Spleen (tissue), 13 donors: ENCODE measurements at places on chromosomes 16 and 17. TPM values are rescaled to one million over a fixed set of nuclear protein-coding genes. Genes with fewer than 3 reads are reported as not detected.

GRCh38 chr17:2983255-2983654, 80.2 kb downstream of the OR1D5 start:
- no peak for DNase-seq

GRCh38 chr17:11097121-11097520, 143.9 kb upstream of the SHISA6 start:
- no peak for DNase-seq

GRCh38 chr16:30567160-30567990, 4.1 kb downstream of the ZNF688 start:
- no peak for DNase-seq

DNA sequence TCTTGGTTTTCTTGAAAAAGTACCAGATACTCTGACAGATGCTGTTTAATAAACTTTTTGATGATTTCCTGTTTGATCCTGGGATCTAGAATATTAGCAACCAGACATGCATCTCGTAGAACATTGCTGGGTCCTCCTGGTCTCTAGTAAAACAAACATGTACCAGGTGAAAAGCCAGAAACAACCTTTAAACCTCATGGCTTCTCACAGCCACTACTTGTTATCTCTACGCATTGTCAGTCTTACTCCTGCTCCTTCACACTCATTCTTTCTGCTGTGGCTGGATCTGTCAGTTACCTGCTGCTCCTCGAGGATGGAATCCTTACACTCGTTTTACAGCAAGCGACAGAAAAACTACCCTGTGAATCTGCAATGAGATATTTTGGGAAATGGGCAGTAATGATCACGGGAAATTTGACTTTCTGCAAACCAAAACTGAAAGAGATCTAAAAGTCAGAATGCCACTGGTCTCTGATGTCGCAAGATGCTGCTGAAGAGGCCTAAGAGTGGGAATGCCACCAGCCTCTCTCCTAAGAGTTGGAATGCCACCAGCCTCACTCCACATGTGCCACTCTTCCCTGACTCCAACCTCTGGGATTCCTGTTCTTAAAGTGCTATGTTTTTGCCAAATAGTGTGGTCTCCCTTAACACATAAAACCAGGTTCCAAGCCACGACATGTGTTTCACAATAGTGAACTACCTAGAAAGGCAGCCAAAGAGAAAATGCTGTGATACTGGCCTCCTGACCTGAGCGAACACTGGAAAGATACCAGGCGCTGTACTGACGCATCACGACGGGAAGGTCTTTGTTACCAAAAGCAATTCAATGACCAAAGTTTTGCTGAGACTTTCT, 86.3 kb downstream of the VPS53 start:
- no peak for DNase-seq

- DNase-seq, result no peak
Measured at GRCh38 chr16:85062845-85063244, 35.2 kb downstream of the KIAA0513 start.

DNA sequence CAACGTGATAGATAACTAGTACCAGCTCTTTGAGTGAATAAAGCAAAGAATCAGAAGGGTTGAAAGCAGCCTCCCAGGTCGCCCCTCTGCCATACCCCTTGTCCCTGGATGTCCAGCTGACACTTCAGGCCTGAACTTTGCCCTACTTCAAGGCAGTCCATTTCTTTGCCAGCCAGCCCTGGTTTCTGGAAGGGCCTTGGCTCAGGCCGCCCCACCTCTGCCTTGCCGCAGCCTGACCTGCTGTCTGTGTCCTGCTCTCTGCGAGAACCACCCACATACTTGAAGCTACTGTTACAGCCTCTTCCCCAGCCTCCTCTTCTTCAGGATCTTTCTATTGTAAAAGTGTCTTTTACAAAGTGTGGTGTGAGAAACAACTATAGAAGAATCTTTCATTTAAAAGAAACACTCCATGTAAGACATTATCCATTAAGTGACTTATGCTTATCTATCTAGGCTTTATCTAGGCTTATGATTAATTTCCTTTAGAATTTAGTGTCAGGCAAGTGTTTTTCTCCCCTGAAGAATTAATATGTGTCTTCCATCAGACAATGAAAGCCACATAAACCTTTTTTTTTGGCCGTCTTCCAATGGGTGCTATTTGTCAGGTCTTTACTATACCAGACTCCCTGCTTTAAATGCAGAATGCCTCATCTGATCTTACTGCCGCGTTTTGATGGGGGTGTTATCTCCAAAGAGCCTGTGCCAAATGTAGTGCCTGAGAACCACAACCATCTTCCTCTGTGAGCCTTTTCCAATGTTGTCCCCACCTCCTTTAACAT, 133.9 kb downstream of the SOCS1 start:
- DNase-seq, result no peak

GRCh38 chr17:57357392-57357784, 101.1 kb downstream of the MSI2 start:
- no peak for DNase-seq

GRCh38 chr17:49404361-49404760, 10.3 kb downstream of the PHB1 start:
- peak; percentile 89 for DNase-seq

GRCh38 chr16:55700961-55701360, 45.2 kb downstream of the SLC6A2 start:
- no peak for DNase-seq

The ELMO3 gene
- total RNA-seq, result 3.4 TPM

The PRSS33 gene
- not detected for total RNA-seq

The WFDC1 gene
- 2.3 TPM for total RNA-seq

The CLEC19A gene
- total RNA-seq, result not detected
